ENCODE measurements at places on chromosomes 16 and 17.
A peak's percentile ranks its signal among the peaks of the same experiment; 100 is the strongest.

DNA sequence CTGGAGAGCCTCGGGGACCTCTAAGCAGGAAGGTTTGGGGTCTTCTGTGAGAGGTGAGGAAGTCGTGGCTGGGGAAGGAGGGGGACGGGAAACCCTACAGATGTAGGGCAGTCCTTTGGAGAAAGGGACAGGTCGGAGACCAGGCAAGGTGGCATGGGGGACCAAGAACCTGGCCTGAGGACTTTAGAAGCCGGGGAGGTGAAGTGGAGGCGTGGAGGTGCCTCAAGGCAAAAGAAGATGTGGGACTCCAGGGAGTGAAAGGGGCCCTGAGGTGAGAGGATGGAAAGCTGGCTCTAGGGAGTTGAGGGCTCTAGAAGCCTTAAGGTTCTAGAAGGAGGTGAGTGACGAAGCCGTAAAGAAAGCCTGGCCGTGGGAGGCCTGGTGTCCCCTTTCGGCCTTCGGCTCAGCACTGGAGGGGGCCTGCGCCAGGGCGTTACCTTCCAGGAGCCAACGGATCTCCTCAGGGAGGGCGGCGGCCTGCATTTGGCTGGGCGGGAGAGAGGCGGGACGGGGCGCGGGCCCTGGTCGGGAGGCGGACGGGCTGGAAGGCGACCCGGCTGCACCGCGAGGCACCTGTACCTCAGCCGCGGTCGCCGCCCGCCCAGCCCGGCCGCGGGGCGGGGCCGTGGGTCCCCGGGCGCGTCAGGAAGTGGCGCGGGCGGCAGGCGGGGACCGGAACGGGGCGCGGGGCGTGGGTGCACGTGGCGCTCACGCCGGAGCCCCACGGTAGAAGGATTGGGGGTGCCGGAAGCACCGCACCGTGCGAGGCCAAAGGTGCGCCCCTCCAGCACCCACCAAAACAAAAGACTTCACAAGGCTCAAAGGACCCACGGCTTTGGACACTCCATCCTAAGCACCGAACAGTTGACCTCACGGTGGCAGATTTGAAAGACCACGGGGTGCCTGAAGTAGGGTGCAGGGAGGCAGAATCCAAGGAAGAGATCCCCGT is at the start of gene SKAP1:
Gene SKAP1, minus strand, starts transcription at position 577 of the 949 bp plus-strand sequence.
- DNase-seq, result no peak

DNA sequence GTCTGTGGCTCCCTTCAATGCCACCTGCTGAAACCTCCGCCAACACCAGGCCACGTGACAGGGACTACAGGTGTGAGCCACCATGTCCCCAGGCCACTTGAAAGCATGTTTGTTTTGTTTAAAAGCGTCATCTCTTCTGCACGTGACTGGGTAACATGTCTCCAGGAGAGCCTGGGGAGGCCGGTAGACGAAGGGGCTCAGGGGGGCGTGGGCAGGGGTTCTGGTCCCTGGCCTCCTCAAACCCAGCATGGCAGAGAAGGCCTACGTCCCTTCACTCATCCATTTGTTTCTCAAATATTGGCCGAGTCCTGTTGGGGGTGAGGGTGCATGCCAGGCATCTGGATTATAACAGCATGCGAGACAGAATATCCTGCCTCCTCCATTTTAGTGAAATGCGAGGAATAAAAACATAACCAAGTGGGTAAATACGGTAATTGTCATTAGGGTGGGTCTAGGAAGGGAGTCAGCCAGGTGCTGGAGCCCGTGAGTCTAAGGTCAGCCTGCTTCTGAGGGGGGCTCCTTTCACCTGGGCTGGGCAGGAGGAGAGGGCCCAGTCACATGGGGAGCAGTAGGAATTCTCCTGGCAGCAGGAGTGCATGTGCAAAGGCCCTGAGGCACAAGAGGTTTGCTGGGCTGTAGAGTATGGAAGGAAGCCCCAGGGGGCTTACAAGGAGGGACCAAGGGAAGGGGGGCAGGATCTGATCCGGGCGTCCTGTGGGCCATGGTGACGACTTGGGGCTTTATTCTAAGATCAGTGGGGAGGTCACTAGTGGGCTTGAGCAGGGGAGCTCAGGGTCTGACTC is 26.8 kb upstream of the CIBAR2 start:
- DNase-seq, result no peak

DNA sequence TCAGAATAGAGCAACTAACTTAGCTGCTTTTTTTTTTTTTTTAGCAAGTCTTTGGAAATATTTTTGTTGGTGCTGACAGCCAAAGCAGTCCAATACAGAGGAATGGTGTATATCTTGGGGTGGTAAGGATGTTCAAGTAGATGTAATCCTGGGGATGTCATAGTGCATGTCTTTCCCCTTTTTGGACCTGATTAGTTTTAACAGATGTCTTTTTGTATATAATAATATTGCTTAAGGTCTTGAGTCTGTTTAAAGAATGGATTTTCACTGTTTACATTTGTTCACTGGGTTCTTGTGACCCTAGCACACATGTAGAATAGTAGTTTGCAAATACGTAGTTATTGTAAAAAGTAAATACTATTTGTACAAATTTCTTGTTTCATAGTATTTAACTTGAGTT is 7.9 kb downstream of the TAF15 start:
- no peak for DNase-seq

DNA sequence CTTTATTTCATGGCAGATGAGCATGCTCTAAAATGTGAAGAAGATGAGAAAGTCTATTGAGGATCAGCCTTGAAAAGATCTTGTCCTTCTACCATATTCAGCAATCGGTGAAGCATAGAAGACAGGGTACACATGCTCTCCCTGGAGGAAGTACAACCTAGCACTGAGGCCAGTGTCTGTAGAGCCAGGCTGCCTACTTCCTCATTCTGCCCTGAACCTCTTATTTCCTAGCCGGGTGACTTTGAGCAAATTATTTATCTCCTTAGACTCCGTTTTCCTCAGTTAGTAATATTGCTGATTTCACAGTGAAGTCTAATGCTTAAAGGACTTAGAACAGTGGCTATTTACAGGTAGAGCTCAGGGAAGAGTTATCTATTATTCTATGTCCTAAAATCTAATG is 58.4 kb downstream of the TMEM100 start:
- DNase-seq, result no peak

DNA sequence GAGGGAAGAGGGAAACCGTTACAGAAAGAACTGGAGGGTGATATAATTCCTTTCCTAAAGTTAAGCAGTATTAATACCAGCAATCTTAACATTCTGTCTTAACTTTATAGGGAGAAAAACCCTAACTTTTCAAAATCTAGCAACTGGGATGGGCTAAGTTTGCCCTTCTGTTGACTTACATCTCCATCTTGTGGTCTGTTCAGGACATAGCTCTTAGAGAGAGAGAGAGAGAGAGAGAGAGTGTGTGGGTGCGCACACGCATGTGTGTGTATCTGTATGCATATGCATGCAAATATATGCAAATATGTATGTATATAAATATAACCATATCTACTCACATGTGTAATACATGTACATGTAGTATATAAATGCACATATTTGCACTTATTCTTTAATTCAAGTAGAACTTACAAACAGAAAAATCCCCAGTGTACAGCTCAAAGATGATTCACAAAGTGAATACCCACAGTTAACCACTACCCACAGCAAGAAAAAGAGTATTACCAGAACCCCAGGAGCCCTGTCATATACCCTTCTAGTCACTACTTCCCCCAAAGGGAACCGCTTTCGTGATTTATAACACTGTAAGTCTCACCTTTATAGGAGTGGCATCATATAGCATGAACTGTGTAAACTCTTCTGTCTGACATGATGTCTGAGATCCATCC is 46.5 kb downstream of the STX8 start:
- peak; percentile 60 for DNase-seq

DNA sequence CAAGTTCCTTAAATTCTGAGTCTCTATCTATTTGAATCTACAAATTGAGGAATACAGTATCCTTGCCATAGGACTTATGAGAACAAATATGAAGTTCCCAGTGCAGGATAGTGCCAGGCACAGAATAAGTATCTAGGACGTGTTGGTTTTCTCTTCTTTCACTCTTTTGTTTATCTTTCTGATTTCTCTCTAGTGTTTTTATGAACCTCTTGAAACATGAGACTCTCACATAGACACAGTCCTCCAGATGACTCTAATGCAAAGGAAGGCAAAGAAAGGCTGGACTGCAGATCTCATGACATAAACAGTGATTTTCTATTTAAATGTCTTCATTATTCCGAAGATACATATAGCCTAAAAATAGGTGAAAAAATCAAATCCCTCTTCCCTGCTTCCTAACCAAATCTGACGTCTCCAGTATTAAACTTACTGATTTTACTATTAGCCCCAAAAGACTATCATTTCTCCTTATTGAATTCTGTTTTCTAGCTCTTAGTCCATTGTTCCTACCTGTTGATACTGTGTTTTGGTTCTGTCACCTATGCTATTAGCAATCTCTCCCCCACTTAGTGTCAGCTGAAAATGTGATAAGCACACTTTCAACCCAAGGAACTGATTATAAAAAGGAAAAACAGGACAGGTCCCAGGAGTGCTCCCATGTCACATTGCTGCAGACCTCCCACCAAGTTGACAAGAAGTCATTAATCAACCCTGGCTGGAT is 24.9 kb upstream of the ADAMTS18 start:
- DNase-seq, result no peak

GRCh38 chr16:66899945-66900710 is 18.6 kb downstream of the CDH16 start:
- DNase-seq, result peak; percentile 68

- peak; percentile 18 for DNase-seq
These were observed 154.0 kb upstream of the MAF start for GRCh38 chr16:79754501-79754900.

- DNase-seq, result no peak
These were observed 79.1 kb downstream of the CFDP1 start for GRCh38 chr16:75354170-75354569.

- DNase-seq, result no peak
These were observed 690 bp downstream of the RPL23 start for GRCh38 chr17:38852771-38853291.

DNA sequence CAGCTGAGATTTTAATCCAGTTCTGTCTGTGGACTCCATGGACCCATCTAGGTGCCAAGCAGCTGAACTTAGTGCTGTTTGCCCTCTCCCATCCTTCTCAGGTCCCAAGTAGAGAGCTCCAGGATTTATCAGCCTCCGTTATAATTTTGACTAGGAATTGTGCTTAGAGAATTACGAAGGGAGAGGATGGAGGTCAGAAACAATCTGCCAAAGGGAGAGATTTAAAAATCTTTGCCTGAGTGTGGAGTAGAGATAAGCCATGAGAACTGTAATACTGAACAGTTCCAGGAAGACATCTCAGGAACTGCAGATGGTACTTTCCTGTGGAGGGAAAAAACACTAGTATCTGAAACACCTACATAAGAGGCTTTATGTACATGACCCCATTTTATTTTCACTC is 27.0 kb downstream of the CEP95 start:
- DNase-seq, result no peak

- peak; percentile 63 for DNase-seq
These were observed 690 bp downstream of the RHOT1 start for GRCh38 chr17:32142857-32143526.

DNA sequence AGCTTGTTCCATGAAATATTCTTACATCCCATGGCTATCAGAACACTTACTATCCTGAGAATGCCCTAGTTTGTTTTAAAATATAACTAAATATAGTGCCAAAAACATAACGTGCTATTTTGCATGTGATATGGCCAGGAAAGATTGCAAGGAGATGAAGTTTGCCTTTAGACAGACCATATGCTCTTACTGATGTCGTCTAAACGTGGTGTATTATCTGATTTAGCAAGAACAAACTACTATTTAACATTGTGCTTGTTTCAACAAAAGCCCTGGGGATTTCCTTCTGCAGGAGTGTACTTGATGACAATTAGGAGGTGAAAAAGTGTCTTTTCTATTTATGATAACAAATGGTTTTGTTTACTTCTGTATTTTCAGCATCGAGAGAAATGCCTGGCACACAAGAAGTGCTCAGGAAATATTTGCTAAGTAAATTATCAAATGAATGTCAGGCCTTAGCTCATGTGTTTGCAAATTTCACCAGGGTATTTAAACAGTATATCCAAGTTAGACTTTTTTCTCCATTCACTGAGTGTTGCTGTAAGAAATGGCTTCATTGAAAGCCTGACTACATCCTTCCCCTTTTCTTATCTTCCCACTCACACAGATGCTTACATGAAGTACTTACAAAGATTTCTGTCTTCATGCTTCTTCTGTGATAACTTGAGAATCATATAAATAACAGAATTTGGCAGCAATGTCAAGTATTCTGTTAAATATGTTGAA is 1033.6 kb downstream of the CDH8 start:
- no peak for DNase-seq

GRCh38 chr17:60169921-60170817 is 20.4 kb downstream of the CA4 start:
- peak; percentile 57 for DNase-seq

GRCh38 chr16:31127182-31127581 is 8.3 kb downstream of the PRSS8 start:
- no peak for DNase-seq

DNA sequence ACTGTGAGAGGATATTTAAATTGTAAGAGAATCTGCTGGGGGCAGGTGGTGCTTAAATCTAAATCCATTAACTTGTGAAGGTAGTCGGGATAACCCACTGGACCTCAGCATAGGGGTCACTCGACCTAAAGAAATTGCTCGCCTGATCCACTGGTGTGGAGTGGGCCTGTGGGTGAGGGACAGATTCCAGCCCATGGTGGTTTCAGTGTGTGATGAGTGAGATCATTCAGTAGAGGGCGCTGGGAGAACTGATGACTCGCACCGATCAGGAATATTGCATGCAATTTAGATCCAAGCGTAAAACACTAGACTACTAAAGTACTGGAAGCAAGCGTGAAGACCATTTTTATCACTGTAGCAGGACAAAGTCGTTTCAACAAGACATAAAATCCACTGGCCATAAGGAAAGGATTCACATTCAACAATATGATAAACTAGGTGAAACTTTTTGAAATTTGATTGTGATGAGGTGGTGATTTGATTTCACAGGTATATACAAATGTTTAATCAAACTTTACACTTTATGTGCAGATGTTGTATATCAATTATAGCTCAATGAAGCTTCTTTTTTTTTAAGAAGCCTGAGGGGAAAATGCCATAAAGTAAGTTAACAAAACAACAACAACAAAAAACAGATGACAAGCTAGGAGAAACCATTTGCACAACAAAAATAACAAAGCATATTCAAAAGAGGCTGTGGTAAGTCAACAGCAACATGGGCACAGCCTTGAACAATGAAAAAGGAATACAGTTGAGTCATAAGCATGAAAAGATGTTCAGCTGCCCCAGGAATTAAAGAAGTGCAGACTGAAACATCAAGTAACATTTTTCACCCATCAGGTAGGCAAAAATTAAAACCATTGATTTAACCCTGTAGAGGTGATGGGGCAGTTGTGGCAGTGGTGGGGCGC is 7.5 kb upstream of the TMEM170A start:
- DNase-seq, result peak; percentile 68
